Stimulated activated CD4-positive, alpha-beta T cell treated with anti-CD3 and anti-CD28 coated beads, Interleukin-15, amount 100 ng/mL, for 1 hour (primary cell): ENCODE measurements at places on chromosomes 11 and 22.
A peak's percentile ranks its signal among the peaks of the same experiment; 100 is the strongest.

DNA sequence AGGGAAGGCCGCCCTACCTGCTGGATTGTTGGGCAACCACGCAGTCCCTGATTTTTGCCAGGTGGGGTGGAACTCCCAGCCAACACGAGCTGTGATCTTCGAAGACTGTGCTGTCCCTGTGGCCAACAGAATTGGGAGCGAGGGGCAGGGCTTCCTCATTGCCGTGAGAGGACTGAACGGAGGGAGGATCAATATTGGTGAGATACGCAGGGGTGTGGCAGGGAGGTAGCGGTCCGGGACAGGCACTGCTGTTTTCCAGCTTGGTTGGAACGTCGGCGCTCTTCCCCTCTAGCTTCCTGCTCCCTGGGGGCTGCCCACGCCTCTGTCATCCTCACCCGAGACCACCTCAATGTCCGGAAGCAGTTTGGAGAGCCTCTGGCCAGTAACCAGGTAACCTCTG is 7.6 kb downstream of the ACAD8 start:
- no peak for DNase-seq

- no peak for DNase-seq
Measured at GRCh38 chr22:37951305-37951704, 2.1 kb downstream of the C22orf23 start.

DNA sequence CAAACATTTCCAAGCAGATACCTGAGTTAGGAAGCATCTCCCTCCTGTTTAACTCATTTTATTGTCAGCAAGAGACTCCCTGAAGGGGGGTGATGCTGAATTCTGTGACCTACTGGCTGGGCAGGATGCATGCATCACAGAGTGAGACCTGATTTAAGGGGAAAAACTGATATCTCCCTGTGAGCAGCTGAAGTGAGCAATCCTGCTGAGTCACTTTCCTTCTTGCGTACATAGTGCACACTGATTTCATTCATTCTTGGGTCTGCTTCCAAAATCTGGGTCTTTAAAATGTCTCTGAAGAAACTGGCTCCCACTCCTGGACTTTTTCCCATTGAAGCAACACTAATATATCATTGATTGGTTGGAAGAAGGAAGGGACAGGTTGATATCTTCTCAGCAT is 23.3 kb downstream of the P4HA3 start:
- DNase-seq, result no peak

- DNase-seq, result no peak
Measured at GRCh38 chr11:76025817-76026216, 180.5 kb downstream of the WNT11 start.

DNA sequence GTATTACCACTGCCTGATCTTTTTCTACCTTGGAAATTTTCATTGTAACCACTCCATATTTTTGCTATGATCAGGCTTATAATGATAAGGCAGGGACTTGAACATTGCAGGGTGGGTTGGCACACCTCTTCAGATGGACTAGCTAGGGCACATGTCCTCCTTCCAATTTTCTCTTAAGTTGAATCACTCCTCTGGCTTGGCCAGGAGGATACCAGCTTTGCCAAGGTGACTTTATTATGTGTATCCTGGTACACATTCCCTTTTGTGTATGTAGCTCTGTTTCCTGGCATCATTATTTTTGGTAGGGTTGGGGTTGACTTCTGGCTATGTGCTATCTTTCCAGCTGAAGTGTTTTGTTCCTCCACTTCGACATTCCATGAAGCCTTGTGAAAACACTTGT is 8.5 kb upstream of the LDLRAD3 start:
- no peak for DNase-seq

DNA sequence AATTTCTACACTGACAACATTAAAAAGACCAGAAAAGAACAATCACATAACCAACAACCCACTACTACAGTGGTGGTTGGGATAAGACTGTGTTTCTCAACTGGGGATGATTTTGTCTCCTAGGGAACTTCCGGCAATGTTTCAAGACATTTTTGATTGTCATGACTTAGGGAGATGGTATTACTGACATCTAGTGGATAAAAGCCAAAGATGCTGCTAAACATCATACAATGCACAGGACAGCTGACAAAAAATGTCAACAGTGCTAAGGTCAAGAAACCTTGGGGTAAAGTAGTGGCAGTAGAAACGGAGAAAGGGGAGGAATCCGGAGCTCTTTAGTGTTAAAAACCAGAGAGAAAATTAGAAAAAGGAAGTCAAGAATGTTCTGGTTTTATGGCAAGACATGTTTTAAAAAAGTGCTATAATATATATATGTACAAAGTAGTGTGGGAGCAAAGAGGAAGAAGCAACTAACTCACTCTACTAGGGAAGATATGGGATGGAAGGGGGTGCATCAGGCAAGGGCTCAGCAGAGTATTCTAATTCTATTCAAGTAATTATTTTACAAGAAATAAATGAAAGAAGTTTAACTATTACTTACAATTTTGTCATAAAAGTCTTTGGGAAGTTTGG is 37.2 kb downstream of the CKAP5 start:
- DNase-seq, result no peak

- no peak for DNase-seq
Measured at GRCh38 chr11:87030458-87031054, 7.2 kb upstream of the TMEM135 start.

GRCh38 chr11:130782361-130783222 is 133.7 kb downstream of the SNX19 start:
- no peak for DNase-seq

GRCh38 chr11:27912916-27913315 is 195.0 kb downstream of the KIF18A start:
- no peak for DNase-seq

DNA sequence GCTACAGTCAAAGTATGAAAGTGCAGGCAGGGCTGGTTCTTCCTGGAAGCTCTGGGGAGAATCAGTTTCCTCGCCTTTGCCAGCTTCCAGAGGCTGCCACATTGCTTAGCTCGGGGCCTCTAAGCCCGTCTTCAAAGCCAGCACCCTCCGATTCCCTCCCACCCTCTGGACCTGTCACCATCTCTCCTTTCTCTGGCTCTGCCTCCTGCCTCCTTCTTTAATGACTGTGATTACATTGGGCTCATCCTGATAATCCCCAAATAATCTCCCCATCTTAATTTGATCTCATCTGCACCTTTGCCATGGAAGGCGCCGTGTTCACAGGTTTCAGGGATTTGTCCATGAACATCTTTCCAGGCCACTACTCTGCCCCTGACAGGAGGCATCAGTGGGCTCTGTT is 42.5 kb downstream of the MCM5 start:
- no peak for DNase-seq

GRCh38 chr11:77413850-77414460 is 59.9 kb downstream of the PAK1 start:
- DNase-seq, result no peak

GRCh38 chr11:68832476-68833181 is 9.1 kb downstream of the CPT1A start:
- no peak for DNase-seq

DNA sequence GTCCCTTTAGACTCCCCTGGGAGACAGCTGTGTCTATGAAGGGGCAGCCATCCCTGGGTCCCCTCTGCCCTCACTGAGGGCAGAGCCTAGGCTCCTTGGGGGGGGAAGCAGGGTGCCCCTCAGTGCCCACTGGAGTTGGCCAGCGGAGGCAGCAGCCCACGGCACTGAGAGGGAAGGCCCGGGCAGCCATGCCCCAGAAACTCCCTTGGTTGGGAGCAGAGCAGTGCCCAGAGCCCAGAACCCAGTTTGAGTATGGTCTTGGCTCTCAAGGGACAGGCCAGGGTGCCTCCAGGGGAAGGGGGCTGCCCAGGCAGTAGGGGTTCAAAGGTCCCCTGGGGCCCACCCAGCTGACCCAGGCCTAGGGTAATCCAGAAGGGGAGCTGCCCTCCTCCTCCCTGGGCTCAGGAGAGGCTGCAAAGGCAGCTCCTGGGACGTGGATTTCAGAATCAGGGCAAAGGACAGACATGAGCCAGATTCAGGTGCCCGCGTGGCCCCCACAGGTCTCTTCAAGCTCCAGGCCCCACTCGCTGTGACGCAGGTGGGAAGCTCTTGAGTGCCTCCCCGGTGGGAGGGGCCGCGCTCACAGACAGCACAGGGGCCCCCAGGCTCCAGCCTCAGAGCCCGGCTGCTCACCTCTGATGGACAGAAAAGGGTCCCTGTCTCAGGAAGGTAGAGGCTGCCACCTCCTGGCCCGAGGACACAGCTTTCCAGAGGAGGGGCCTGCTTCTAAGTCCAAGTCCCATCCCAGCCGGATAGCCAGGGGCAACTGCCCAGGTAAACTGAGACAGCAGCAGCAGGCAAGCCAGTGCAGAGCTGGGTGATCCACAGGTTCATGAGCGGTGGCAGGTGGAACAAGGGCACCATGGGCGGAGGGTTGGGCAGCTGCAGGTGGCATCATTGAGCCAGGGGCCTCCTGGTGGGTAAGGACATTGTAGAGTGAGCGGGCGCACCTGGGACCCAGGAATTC is 2.6 kb downstream of the C11orf21 start:
- no peak for DNase-seq

DNA sequence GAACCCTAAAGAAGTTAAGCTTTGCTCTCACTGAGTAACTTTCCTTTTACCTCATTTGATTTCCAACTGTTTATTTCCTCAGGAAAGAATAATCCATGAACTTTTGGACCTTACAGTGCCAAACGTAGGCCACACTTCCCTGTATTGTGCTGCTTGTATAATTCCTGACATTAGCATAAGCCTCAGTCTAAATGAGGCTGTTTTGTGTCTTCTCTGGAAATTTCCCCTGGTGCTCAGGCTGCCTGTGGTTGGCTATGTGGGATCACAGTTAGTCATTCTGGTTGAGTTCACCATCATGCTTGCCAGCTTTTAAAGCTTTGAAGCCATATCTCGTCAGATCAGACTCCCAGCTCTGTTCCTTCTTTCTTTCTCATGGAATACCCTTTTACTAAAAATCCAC is 107.0 kb downstream of the FAM76B start:
- DNase-seq, result no peak

DNA sequence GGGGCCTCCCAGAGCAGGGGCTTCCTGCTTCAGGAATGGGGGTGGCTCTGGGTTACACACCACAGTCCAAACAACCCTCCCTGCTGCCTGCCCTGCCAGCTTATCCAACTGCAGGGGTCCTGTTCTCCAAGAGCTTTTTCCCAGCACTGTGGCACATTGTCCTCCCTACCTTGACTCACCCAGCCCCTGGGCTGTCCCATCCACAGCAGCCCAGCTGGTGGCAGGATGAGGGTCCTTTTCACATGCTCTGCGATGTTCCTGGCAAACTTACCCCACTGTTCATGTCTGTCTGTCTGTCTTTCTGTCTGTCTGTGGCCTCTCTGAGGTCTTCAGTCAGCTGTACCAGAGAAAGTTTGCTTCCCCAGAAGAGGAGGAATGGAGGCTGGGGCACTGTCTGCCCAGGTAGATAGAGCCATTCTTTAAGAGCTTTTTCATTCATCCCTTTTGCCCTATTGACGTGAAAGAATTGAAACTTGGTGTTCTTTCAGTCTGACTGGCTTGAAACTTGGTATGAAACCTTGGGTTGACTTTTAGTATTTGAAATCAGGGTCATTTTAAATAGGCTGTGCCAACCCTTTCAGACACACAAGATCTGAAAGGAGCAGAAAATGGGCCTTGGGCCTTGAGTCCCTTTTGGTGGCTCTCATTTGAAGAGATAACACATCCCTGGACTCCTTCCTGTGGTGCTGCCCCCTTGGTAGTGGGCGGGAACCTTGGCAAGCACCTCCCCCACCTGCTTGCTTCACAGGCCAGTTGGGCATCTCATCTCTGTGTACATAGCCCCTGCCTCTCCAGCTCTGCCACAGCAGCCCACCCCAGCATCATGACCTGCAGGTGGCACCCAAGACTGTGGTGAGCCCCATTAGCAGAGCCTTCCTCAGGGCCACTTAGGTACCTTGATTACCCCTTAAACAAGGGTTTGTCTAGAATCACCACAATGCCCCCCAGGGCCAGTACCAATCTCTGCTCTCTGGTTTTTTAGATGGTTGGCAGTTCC is 74.6 kb upstream of the SUSD2 start:
- DNase-seq, result peak; percentile 12

DNA sequence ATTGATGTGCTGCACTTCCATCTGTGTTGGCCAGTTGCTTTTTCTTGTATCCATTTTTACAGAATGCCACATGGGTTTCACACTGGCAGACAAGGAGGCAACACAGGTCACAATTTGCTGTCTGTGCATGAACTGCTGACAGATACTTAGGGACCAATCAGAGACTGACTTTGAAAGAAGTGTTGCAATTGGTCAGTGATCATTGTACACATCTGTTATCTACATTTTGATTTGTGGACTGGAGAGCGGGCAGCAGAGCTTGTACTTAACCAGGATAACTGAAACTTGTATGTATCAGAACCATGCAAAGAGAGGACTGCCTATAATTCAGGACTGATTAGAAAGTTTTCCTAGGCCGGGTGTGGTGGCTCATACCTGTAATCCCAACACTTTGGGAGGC is 21.8 kb downstream of the PRR5 start:
- DNase-seq, result no peak

DNA sequence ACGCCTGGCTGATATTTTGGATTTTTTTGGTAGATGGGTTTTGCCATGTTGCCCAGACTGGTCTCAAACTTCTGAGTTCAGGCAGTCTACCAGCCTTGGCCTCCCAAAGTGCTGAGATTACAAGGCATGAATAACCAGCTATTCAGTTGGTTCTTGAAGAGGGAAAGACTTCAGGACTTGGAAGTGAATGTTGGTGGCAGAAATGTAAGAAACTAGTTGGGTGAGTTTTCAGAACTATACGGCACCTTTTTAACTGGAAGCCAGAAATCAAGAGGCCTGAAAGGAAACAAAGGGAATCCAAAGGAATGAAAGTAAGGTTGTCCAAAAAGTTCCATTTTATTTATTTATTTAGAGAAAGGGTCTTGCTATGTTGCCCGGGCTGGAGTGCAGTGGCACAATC is 2.9 kb downstream of the POGLUT3 start:
- no peak for DNase-seq

DNA sequence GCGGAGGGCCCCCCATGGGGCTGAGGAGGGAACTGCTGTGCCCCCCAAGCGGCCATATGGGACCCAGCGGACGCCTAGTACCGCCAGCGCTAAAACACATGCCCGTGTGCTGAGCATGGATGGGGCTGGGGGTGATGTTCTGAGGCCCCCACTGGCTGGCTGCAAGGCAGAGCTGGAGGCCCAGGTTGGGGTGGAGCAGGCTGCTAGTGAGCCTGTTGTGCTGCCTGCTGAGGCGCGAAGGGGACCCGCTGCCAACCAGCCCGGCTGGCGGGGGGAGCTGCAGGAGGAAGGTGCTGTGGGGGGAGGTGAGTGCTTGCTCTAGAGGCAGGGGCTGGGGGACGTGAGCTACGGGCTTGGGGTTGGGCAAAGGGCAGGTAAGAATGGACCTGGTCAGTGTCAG is 3.2 kb downstream of the PCNX3 start:
- no peak for DNase-seq

DNA sequence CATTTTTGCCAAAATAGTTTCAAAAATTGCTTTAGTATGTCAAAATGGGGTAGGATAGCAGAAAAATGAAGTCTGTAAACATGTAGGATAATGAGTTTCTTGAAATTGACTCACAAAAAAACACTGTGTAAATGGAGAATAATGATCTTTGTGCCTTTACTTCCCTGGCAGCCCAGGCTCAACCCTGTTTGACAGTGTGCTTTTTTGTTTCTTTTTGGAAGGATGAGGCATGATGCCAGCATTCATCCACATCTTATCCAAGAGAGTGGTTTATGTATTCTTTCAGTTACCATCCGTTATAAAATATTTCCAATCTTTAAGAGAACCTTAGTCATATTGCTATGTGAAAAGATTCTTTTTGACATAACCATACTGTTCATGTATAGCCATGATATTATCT is 70.6 kb downstream of the ARHGAP42 start:
- no peak for DNase-seq
